HTR-8/SVneo (cell line): ENCODE measurements at places on chromosomes 2 and 18.
A peak's percentile ranks its signal among the peaks of the same experiment; 100 is the strongest.

- DNase-seq = no peak
Observed at GRCh38 chr18:39746201-39746600, 2180.6 kb upstream of the CELF4 start.

GRCh38 chr2:46076251-46076650, 221.0 kb upstream of the EPAS1 start:
- no peak for DNase-seq

DNA sequence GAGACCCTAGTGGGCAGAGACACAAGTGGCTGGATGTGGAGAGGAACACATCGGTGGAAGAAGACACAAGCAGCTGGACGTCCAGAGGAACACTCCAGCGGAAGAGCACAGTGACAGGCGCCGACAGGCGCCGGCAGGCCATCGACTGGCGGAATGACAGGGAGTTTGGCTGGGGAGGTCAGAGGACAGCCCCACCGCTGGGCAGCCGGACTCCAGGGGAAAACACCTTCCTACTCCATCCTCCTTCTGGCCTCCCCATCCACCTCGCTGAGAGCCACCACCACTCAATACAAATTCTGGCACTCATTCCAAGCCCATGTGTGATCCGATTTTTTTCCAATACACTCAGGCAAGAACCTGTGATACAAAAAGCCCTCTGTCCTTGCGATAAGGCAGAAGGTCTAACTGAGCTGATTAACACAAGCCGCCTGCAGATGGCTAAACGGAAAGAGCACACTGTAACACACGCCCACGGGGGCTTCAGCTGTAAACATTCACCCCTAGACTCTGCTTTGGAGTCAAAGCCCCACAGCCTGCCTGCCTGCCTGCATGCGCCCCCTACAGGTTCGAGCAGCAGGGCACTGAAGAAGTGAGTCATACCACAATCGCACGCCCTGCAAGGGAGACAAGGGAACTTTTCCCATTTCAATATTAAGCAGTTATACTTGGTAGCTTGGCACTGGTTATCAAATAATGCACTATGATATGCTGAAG, 50.2 kb upstream of the LRP1B start:
- DNase-seq = peak; percentile 3

- no peak for DNase-seq
Observed at GRCh38 chr18:24000613-24001490, 13.7 kb upstream of the TTC39C start.

DNA sequence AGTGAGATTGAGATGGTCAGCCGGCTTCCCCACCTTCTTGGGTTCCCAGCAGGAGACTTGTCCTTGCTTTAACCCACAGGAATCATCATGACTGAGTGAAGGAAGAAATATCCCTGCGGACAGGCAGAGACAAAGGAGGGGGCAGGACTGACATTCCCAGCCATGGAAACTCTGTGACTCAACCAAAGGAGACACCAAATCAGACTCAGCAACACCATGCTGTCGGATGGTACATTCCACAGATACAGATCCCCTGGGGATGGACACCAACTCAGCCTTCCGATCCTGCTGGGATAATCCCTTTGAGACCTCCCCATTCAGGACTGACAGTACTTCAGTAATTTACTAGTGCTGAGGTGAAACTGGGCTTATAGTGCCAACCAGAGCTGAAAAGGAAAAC, 518.3 kb downstream of the XIRP2 start:
- no peak for DNase-seq
